Activated T-cell treated with anti-CD3 and anti-CD28 coated beads, Interleukin-2, amount 50 U/mL, for 4 hours (primary cell): ENCODE measurements at places on chromosomes 13 and 19. TPM values are rescaled to one million over a fixed set of nuclear protein-coding genes. Genes with fewer than 3 reads are reported as not detected.

DNA sequence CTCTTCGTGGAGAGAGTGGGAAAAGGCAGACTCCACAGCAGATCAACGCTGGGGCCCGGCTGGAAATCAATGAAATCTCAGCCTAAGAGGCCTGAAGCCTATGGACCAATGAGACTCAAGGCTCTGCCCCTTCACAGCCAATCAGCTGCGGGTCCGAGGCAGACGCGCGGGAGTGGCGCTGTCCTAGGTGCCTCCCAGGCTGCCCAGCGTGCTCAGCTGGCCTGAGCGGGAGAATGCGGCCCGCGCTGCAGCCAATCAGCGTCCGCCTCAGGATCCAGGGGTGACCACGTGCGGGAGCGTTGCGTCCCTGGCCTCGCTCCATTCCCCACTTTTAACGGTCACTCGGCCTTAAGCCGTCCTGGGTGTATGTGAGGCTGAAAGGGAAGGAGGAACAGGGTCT lies at the start of gene ZBTB32:
Gene ZBTB32, plus strand, starts transcription at position 341 of the 400 bp plus-strand sequence. CDS start 10,069 bp downstream, outside the sequence.
- DNase-seq = no peak

DNA sequence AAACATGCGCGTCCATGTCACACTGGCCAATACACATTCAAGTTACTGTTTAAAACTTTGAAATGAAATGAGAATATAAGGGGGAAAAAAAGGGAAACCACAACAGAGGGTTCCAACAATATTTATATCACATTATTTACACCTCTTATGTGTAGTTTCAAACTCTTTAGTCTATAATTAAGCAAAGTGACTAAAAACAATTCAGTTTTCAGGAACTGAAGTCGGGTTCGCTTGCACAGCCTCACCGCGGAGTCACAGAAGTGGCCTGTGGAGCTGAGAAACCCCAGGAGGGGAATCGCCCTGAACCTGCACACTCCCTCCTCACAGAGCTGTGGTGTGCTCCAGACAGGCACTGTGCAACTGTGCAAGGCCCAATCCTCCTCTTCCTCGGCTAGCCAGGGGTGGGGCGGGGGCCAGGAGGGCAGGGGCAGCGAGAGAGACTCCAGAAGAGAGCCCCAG lies 75.9 kb downstream of the STK24 start:
- no peak for DNase-seq

GRCh38 chr19:8174706-8175105 lies 25.3 kb upstream of the FBN3 start:
- DNase-seq = no peak

GRCh38 chr13:112968910-112969691 lies at the start of gene MCF2L:
MCF2L (plus strand) TSS chr13:112969214; CDS start chr13:112969380, 166 bp downstream.
- peak; percentile 53 for DNase-seq

DNA sequence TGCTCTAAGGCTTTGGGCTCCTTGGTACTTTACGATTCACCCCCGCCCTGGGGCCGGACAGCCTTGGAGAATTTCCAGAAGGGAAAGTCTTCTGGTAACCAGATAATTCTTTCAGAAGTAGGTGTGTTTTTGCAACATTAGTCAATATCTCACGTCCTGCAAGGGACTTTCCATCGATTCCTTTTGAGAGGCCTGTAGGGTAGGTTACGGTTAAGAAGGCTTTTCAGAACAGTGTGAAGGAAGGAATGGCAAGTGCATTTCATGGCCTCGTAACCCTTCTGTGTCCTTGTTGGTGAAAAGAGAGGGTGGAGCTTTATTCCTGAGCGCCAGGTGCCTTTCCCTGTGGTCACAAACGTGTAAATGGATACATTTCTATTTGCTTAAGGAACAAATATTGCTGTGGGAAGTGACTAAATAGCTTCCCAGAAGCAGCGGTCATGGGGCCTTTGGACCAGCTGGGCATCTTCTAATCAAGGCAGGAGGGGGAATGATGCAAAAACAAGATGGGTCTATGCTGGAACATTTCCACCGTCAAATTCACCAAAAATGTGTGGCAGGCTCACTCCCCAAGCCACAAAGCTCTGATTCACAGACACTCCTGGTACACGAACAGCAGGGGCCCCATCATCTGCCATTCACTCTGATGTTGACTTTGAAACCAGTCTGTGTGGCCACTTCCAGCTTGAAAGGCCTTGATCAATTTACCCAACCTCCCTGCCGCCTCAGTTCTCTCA lies 99.2 kb downstream of the ANKRD10 start:
- no peak for DNase-seq

GRCh38 chr13:23567906-23568460 lies 2.2 kb upstream of the TNFRSF19 start:
- DNase-seq = no peak

DNA sequence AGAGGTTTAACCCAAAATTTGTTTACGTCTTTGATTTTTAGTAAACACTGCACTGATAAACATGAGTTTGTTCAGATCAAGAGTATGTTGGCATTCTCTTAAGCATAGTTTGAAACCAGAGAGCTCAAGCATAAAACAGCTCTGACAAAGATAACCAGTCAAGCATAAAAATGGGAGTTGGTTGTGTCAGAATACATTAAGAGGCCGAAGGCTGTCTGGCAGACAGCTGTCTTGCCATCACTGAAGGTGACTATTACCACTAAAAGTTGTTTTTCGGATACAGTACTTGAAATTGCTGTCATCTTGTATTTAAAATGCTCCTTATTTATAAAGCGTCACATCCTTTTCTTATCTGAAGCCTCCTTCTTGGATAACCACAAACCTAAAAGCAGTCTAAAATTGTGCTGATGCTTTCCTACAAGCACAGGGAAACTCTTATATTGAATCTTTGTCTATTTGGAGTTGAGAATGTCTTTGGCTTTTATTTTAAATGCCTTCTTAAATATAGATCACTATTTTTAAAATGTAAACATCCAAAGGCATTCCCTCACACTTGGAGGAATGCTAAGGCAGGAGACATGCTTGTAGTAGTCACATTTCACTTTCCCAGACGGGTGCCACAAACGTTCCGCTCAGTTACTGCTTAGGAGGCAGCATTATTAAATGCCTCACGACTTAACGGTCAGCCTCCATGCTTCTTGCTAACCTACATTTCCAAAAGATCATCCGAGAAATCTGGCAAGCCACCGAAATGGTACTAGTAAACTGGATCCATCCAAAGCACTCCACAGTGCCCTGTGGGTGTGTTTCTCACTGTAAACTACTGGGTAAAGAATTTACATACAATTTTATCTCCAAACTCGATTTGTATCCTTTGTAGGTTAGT lies 1.5 kb downstream of the SMAD9 start:
- no peak for DNase-seq

DNA sequence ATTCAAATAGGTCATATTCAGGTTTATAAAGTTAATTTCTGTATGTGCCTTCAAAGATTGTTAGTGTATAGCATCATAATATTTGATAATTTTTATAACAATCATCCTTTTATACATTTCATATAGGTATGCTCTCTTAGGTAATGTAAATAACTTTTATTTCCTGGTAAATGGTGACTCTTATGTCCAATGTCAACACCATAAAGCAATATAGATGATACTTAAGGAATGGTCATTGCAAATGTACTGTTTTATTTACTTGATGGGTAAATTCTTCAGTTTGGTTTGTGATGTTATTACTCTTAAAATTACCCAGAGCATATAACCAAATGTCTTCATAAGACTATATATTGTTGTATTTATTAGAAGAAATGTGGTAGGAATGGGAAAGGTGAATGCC lies 928.7 kb downstream of the PCDH9 start:
- no peak for DNase-seq

- no peak for DNase-seq
Observed at GRCh38 chr13:39283072-39283471, 244.8 kb downstream of the NHLRC3 start.

DNA sequence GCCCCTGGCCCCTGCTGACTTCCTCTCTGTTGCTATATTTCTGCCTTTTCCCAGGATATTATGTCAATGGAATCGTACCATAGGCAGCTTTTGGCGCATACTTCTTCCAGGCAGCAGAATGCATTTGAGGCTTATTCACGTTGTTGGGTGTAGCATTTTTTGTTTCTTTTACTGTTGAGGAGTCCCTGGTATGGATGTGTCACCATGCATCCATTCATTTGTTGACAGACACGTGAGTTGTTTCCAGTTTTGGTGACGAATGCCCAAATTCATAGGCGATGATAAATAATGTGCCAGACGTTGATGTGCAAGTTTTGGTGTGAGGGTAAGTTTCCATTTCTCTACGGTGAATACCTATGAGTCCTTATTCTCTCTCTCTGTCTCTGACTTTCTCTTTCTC lies 5.0 kb downstream of the NFILZ start:
- no peak for DNase-seq

GRCh38 chr19:49064768-49065611 lies at the start of gene NTF4:
NTF4 (minus strand) TSS chr19:49064818; CDS start chr19:49061997, 2,821 bp downstream.
- no peak for DNase-seq

GRCh38 chr13:26646603-26647002 lies 89.1 kb downstream of the WASF3 start:
- DNase-seq = no peak

DNA sequence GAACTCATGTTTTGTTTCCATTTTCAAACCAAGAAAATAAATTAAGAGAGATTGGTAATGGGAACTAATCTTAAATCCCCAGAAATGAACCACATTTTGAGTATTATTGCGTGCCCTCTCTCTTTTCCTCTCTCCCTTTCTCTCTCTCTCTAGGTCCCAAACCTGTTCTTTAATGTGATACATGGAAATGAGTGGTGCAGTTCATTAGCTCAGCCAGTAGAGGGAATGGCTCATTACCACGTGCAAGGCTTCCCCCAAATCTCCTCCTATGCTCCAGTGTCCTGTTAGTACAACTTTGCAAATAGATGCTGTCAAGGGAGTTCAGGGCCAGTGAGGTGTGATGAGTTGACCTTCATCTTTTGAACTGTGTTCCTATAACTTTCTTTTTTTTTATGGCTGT lies 178.4 kb downstream of the FGF9 start:
- no peak for DNase-seq

DNA sequence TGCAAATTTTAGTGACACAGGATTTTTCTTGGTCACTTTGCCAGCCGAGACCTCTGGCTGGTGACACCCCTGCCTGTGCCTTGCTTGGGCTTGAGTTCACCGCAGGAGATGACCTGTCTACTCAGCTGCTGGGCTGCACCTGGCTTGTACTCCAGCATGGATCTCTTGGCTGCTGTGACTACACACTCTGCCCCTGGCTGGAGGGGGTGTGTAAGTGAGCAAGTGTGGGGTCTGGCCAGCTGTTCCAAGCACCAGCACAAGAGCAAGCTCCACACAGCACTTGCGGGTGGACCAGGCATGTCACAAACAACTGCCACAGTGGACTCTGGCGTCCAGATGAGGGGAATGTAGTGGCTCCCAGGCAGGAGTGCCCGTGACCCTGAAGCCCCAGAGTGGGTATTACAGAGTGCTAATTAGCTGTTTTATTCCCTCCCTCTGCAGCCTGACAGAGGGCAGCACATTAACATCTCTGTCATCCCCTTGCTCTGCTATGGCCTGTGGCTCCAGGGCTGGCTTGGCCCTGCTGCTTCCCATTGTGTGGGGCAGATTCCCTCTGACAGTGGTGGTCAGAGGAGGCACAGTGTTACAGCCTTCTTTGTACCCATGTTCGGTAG lies 1387.2 kb downstream of the OLFM4 start:
- no peak for DNase-seq

DNA sequence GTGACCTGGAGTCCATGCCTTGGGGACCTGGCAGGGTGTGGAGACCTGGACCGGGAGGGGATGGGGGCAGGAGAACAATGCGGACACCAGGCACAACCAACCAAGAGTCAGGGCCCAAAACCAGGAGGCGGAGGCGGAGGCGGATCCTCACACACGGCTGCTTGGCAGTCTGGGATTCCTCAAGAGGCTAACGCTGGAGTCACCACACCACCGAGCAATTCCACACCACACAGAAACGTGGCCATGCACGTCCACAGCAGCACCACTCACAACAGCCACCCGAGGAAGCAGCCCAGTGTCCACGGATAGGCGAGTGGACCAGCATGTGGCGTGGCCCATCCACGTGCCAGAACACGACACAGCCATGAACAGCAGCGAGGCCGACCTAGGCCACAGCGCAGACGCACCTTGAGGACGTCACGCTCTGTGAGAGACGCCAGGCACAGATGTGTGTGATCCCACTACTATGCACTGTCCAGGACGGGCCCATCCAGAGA lies 17.7 kb downstream of the SBNO2 start:
- DNase-seq = no peak

GRCh38 chr19:33000510-33000909 lies 28.5 kb downstream of the FAAP24 start:
- no peak for DNase-seq

- DNase-seq = no peak
Observed at GRCh38 chr19:1734321-1734966, 18.9 kb upstream of the ONECUT3 start.

DNA sequence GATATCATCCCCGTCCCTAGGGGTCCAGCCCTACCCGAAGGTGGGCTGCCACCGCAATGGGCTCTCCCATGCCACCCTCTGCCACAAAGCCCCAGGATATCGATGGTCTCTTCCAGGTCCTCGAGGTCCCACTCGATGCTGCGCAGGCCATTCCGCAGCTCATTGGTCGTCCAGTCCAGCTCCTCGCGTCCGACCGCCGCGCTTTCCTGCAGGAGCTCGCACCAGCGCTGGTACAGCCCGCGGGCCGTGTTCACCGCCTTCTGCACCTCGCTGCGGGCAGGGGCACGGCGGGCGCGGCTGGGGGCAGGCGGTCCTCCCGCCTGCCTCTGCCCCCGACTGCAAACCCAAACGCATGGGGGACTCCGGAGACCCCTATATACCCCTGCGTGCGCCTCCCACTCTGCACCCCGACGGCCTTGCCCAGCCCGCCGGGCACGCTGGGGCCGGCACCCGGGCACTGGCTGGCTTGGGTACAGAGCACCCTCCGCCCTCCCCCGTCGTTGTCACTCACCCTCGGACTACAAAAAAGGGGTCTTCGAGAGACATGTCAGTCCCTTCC lies 468 bp downstream of the STX10 start:
- DNase-seq = no peak

GRCh38 chr19:41175801-41176777 lies 16.9 kb upstream of the CYP2S1 start:
- peak; percentile 8 for DNase-seq

- DNase-seq = no peak
Observed at GRCh38 chr13:113963376-113963775, 10.5 kb downstream of the C13orf46 start.

Gene TEX26
- total RNA-seq = not detected

Gene LAIR1
- 6.1 TPM for total RNA-seq

Gene FPR2
- not detected for total RNA-seq

Gene ZSCAN4
- total RNA-seq = not detected

Gene LHB
- total RNA-seq = not detected

Gene NLRP5
- not detected for total RNA-seq

Gene KLF1
- total RNA-seq = 0.68 TPM

Gene ATP4B
- total RNA-seq = not detected

Gene OCEL1
- total RNA-seq = 8.0 TPM

Gene CEBPA
- total RNA-seq = 1.0 TPM

Gene ONECUT3
- not detected for total RNA-seq

Gene C5AR2
- total RNA-seq = not detected

Gene CBY2
- total RNA-seq = not detected

Gene FAM216B
- total RNA-seq = not detected

Gene COL5A3
- total RNA-seq = 2.3 TPM

Gene PALM3
- not detected for total RNA-seq

Gene ZNF808
- total RNA-seq = 12.1 TPM
